ENCODE measurements at places on chromosomes 4 and X.

DNA sequence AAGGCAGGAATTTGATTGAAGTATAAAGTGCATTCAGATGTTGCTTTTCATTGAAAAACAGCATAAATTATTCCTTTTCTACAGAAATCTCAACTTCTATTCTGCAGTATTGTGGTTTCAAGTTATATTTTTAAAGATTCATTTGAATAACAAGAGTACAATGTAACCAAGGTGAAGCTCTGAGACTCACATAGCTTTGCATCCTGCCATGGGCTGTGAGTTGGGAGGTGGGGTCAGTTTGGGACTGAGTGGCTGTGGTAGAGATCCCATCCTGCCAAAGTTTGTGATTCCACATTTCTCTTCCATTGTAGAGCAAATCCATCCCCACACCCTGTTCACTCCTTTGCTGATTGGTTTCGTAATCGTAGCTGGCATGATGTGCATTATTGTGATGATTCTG lies 69.2 kb downstream of the KIT start:
- no peak for DNase-seq

DNA sequence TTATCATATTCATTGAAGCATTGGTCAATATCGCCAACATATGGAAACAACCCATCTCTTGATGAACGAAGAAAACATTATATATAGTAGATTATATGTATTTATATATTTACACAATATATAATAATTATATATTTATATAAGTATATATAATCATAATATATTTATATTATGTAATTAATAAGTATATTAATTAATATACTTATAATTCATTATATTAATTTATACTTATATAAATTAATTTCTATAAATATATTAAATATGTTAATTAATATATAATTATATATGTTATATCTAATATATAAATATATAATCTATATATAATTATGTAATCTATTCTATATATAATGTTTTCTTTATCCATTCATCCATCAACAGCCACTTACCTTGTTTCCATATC lies 69.0 kb upstream of the SRD5A3 start:
- no peak for DNase-seq

- DNase-seq = no peak
Measured at GRCh38 chr4:70291341-70291740, 43.4 kb upstream of the CABS1 start.

- DNase-seq = no peak
Measured at GRCh38 chrX:54978448-54978847, 15.5 kb downstream of the PFKFB1 start.

DNA sequence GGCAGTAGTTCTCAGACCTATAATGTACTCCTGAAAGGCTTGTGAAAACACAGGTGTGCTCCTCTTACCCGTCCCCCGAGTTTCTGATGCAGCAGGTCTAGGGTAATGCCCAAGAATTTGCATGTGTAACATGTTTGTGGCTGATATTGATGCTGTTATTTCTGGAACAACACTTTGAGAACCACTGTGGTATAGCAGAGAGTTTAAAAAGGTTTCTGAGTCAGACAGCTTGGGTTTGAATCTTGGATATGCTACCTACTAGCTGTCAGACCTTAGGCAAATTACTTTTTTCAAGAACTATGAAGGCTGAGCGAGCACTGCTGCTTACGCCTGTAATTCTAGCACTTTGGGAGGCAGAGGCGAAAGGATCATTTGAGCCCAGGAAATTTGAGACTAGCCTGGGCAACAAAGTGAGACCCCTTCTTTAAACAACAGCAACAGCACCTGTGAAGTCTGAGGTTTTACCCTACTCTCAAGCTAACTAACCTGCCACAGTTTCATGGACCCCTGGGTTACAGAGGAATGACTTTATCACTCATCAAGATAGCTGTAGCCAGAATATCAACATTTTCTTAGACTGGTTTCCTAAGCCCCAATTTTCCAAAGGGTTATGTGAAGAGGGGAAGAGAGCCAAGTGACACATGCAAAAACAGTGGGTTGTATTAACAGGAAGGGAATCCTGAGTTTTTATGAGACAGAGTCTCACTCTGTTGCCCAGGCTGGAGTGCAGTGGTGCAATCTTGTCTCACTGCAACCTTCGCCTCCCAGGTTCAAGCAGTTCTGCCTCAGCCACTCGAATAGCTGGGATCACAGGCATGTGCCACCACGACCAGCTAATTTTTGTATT lies 5.1 kb downstream of the AFF1 start:
- DNase-seq = no peak

DNA sequence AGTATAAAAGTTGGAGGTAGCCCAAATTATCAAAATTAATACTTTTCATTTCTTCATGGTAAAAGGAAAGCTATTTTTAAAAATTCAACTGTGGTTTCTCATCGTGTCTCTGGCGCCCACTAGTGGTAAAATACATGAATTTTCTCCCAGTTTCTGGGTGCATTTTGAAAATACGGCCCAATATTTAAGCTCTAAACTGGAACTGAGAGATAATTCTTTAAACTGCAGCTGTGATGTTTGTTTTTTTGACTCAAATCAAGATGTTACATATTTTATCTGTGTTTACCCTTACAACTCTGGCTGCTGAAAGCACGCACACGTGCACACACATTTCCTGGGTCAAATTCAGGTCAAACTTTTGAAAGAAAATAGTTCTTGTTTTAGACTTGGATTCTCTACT lies 123.9 kb upstream of the ACSL4 start:
- no peak for DNase-seq

- DNase-seq = peak; percentile 67
Measured at GRCh38 chr4:181647396-181648147, 595.6 kb upstream of the TENM3 start.

DNA sequence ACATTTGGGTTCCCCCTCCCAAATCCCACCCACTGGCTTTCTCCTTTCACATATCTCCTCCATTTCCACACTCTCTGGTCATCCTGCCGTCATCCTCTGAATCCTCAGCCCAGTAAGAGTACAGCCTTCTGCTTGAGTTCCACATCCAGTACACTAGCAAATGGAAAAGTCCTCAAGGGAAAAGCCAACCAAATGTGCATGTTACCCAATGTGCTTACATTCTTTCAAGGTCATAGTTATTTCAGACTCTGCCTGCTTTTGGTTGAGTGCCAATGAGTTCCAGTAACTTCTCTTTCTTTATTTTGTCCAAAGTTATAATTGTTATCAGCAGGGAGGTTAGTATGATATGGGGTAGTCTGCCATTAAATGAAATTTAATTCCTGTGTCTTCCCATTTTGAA lies 78.1 kb downstream of the SRPX start:
- DNase-seq = peak; percentile 67

- no peak for DNase-seq
Measured at GRCh38 chr4:3505231-3505630, 27.0 kb downstream of the LRPAP1 start.

DNA sequence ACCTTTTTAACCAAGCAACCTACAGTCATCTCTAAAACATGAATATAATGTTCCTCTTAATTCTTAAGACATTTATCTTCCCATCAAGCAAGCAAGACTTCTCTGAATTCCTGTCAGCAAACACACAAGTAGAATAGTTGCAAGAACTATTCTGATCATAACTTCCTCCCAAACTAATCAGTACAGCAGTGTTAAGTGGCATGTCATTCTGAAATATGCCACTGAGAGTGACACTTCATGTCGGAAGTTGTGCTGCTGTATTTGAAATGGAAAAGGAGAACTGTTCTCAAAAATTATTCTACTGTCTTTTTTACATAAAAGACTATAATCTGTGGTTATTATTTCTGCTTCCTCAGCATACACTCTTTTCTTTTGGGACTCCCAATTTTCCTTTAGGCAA lies 546.6 kb downstream of the PCDH18 start:
- DNase-seq = no peak

DNA sequence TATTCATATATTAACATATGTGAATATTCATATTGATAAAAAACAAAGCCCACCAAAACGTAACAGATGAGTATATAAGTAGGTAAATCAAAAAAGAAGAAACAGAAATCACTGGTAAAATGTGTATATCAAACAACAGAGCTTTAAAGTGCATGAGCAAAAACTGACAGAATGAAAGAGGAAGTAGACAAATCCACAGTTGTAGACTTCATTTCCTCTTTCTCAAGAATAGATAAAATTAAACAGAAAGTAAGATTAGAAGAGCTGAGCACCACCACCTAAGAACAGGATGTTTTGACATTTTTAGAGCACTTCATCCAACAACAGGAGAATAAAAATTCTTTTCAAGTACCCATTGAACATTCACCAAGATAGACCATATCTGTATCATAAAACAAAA lies 64.6 kb downstream of the CNKSR2 start:
- DNase-seq = no peak

DNA sequence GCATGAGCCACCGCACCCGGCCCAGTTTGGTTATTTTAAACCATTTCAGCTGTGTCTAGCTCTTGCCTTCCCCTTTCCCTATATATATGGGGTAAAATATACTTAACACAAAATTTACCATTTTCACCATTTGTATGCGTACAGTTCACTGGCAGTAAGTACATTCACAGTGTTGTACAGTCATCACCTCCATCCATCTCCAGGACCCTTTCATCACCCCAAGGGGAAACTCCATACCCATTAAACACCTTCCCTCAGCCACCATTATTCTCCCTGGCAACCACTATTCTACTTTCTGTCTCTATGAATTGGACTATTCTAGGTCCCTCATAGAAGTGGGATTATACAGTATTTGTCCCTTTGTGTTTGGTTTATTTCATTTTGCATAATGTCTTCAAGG lies 106.4 kb downstream of the TMEM131L start:
- DNase-seq = no peak

- DNase-seq = no peak
Measured at GRCh38 chr4:3269105-3269927, 20.4 kb downstream of the MSANTD1 start.

DNA sequence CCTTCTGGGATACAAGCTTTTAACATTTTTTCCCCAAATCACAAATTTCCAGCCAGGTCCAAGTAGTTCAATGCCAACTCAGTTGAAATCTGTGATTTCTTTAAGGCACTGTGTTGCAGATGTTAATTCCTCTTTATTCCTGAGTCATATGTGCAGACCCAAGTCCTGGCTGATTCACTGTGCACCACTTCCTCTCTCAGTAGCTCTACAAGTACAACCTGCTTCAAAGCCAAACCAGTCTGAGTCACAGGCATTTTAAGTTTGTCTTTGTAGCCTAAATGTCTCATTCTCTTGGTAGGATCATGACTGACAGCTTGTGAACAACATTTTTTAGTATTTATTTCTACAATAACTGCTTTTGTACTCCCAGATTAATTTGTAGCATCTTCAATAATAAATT lies 165.6 kb upstream of the S100G start:
- peak; percentile 79 for DNase-seq

DNA sequence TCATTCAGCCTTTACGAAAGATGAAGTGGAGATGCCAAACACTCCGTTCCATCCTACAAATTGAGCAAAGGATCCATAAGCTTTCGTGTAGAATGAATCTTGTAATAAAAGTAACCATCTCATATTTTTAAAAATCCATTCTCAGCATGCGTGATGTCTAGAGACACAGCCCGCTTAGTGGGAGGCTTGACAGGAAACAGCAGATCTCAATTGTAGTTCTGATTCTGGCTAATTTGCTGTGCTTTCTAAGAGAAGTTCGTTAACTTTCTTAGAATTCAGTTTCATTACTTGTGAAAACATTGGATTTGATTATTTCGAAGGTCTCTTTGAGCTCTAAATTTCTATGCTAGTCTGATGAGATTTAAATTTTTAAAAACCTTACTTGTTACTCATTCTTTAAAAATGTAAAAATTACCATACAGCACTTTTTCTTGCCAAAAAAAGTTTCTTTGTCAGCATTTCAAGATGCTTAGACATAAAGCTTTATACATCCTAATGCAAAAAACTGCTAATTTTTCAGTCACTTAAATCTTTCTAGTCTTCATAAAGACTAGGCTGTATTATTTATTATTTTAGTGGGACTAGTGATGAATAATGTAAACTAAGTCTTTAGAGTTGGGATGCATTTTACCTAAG lies 66.9 kb upstream of the NEIL3 start:
- no peak for DNase-seq

DNA sequence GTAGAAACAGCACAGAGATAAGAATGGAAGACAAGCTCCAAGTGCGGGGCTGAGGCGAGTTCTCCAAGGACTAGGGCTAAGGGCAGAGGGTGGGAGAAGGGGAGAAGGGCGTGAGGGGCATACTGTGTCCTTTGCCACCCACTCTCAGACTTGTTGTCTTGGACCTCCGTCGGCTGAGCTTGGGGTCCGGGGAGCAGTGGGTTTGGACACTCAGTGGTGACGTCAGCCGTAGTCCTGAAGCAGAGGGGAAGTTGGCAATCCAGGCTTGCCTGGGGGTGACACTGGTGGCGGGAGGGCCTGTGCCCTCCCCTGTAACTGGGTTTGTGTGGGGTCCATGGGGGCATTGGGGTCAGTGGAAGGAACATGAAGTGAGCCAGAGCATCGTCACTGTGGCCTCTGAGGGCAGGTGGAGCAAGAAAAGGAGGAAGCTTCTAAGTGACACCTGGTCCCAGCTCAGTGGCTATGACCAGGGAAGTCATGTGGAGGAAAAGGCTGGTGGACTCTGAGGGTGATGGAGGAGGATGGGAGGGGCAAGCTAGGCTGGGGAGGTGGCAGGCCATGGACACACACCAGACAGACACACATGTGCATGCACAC lies 17.6 kb downstream of the CD99 start:
- DNase-seq = no peak

DNA sequence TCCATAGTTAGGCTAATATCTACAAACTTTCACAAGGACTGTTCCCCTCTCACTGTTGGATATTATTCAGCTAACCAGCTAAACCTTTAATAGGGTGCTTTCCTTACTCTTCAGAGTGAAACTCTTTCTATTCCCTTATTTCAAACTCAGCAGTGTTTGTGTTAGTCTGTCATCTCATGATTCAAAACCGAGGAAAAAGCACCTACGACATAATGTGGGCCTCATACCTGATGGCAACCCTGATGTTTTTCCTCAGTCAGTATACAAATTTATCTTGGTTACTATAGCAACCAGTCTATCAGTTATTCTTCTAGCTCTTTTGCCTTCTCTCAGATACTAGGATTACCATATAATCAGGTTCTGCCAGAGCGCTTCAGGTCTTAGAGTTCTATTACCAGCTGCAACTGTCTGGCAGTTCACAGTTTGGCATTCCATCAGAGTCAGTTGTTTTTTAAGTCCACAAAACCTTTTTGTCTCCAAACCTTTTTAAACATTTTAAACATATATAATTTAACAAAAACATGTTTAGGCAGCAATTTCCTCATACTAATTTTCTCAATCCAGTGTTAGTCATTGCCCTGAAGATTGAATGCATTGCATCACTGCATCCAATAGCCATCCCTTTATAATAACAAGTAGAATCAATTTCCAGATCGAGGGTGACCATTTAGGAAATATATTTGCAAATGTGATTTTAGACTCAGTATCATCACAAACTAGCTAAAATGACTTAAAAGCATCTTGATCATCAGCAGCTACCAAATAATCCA lies 7.4 kb downstream of the WDR44 start:
- no peak for DNase-seq

GRCh38 chr4:189769131-189769530 lies 171.5 kb upstream of the FRG1 start:
- no peak for DNase-seq

DNA sequence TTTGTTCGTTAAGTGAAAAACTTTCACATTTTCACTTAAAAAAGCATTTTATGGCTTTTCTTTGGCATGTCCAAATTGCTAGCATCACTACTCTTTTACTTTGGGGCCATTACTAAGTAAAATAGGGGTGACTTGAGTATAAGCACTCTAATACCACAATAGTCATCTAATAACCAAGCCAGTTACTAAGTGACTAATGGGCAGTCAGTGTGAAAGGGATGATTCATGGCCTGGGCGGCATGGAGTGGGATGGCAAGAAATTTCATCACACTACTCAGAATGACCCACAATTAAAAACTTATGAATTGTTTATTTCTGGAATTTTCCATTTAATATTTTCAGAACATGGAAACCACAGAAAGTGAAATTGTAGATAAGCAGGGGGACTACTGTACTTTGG lies 60.9 kb downstream of the BMP15 start:
- no peak for DNase-seq
